NCI-H460 (cell line): ENCODE measurements at places on chromosomes 16 and 17. TPM values are rescaled to one million over a fixed set of nuclear protein-coding genes. Genes with fewer than 3 reads are reported as not detected.

- DNase-seq = peak; percentile 71
Measured at GRCh38 chr16:77171745-77172635, 19.0 kb upstream of the MON1B start.

GRCh38 chr16:53913920-53914319, 210.0 kb downstream of the FTO start:
- DNase-seq = no peak

Gene CES5A
- total RNA-seq = not detected in 2 replicates

DNA sequence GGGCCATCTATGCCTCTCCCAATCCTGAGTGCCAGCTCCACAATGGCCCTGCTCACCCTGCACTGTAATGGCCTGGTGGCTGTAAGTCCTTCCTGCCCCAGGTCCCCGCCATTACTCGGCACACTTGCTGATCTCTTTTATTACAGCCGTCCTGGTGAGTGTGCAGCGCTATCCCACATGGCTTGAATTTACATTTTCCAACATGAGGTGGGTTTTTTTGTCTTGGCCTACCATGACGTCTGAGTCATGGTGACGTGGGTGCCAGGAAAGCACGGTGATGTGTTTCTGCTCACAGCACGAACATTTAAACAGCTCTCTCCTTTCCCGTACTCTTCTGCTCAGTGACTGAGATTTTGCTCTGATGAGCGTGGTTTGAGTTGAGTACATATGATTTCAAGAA, 55.2 kb upstream of the FOXF1 start:
- DNase-seq = no peak

Gene CPNE7
- total RNA-seq = 38.5 and 43.1 TPM in 2 replicates

GRCh38 chr17:6651919-6652452, 424 bp downstream of the C17orf100 start:
- DNase-seq = no peak

DNA sequence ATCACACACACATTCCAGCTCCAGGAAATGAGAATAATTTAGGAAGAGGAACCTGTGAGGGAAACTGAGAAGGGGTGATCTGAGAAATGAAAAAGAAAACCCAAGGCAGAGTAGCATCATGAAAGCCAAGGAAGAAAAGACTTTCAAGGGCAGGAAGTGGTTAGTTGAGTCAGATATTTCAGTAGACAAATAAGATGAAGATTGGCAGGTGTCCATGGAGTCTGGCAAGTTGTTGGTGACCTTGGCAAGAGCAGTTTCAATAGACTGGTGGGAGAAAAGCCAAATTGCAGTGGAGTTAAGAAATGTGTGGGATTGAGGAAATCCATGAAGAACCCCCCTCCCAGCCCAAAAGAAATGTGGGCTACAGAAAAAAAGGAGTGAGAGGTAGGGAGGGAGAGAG, 10.7 kb downstream of the GNAO1 start:
- DNase-seq = no peak

DNA sequence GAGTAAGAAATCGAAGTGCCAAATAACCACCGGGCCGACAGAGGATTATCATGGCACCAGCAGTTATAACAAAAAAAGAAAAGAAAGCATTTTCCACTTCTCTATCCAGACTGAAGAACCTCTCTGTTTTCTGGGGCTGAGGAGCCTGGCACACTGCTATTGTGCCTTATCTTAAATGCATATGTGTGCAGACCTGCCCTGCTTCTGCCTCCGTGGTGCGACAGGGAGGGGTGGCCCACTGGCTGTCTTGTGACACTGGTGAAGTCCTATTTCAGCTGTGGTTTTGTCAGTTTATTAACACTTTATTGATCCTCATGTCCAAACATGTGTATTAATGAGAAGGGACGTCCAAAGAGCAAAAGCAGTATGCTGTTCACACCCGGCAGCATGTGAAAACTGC, 55.4 kb downstream of the CDK5R1 start:
- DNase-seq = no peak

Gene EPX
- not detected in 2 replicates for total RNA-seq

Gene JPH3
- 0.67 and 0.72 TPM in 2 replicates for total RNA-seq

Gene ITGAL
- not detected in 2 replicates for total RNA-seq

DNA sequence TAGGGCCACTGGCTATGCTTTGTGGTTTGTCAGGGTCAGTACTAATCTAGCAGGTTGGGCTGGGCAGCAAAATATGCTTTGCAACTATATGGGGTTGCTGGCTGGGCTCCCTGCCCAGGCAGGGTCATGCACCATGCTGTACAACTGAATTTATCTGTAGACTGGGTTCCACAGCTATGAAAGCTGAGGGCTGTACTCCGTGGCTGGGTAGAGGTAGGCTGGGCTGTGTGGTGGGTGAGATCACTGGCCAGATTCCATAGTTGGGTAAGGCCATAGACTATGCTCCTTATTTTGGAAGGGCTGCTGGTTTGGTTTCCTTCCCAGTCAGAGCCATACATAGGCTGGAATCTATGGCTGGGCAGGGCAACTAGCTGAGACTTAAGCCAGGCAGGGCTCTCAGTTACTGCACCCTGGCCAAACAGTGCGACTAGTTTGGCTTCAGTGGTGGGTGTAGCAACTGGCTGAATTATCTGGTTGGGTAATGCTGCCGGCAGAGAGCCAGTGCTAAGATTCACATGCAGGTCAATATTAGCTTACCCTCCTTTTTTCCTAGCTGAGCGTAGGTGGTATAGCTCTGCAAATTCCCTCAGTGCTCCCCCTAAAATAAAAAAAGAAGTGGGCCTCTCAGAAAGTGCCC, 769.1 kb upstream of the CDH8 start:
- no peak for DNase-seq

DNA sequence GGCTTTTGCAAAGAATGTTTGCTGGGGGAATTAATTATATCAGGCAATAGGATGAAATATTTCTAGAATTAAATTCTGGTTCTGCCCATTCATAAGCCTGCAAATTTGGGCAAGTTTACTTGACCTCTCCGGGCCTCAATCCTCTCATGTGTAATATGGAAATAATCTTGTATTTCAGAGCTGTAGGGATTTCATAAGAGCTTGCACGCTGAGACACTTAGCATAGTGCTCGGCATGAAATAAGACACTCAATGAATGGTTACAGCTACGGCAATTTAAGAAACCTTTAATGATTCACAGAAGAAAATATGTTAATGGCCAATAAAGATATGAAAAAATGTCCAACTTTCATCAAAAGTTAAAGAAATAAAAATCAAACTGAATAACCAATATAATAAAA, 40.6 kb upstream of the PITPNM3 start:
- no peak for DNase-seq

GRCh38 chr17:3685174-3685573, 10.8 kb downstream of the P2RX5 start:
- DNase-seq = no peak

Gene KRTAP4-4
- not detected in 2 replicates for total RNA-seq

DNA sequence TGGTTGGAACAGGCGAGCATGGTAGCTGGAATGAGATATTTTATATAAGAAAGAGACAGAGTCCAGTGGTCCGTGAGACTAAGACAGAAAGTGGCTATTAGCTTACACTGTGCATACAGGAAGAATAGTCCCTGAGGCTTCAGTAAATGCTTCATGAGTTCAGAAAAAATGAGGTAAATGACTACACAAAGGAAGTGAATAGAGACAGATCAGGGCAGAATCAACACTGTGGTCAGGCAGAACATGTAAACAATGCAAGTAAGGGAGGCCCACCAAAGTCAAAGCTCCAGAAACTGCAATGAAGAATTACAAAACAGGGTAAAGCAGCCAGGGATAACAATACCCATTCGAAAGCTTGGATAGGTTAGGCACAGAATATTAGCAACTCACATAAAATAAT, 4.8 kb downstream of the ABCA10 start:
- no peak for DNase-seq

Gene SLC52A1
- total RNA-seq = 0.12 and 0.35 TPM in 2 replicates

GRCh38 chr16:89695875-89696669, 5.4 kb downstream of the SPATA2L start:
- no peak for DNase-seq

Gene HASPIN
- total RNA-seq = 13.2 and 13.9 TPM in 2 replicates

- no peak for DNase-seq
Measured at GRCh38 chr16:13958474-13958873, 38.5 kb downstream of the ERCC4 start.

DNA sequence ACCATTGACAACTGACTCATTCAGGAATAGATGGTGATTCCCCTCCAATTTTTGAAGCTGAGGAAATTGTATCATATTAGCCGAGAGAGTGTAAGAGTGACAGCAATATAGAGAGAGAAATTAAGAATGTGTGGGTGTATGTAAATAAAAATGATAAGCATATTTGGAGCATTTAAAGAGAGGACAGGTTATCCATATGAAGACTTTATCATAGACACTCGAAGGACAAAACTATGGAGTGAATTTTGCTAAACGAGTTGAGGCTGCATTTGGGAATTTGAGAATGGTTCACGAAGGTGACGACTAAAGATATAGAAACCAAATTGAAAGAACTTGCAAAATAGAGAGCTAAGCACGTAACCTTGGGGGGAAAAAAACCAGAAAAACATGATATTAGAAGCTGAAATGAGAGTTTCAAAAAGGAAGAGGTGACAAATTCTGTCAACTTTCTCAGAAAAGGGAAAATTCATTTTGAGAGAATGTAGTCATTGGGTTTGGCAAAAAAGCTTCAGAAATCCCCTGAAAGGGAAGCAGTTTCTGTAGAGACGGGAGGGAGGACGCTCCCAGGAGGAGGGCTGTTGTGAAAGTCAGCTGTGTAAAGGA, 129.7 kb downstream of the KCNJ2 start:
- no peak for DNase-seq

- no peak for DNase-seq
Measured at GRCh38 chr17:6948976-6949375, 46.9 kb upstream of the ALOX12 start.

GRCh38 chr17:74671031-74671771, 41.5 kb downstream of the CD300LF start:
- peak; percentile 82 for DNase-seq

- no peak for DNase-seq
Measured at GRCh38 chr16:57999971-58000705, at the start of gene ZNF319. TSS of gene ZNF319 (minus strand) at chr16:58000672. CDS start at chr16:57998265, 2,407 bp downstream.

Gene CHRNE
- total RNA-seq = not detected in 2 replicates

- no peak for DNase-seq
Measured at GRCh38 chr17:12591021-12591735, 74.5 kb upstream of the MYOCD start.

DNA sequence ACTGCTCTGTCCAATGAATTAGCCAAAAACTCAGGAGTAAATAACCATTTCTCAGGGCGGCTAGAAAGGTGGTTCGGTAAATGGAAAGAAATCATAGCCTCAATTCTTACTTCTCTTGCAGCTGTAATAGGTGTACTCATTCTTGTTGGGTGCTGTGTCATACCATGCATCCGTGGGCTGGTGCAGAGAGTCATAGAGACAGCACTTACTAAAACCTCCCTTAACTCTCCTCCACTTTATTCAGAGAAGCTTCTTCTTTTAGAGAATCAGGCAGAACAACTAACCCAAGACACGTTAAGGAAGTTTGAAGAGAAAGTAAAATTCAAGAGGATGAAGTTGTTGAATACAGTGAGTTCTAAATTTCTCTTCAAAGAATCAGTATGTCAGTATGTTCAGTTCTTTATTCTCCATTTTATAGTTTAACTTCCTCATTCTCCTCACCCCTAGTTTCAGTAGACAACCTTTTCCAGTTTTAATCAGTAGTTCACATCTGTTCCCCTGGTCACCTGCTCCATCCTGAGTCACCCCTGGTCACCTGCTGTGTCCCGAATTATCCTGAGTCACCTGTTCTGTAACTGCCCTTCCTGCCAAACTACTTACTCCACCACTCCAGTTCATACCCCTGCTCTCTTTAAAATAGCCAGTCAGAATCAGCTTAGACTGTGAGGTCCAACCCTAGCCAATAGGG, 85.9 kb downstream of the EMP2 start:
- no peak for DNase-seq

GRCh38 chr17:12398441-12399051, 267.1 kb upstream of the MYOCD start:
- DNase-seq = no peak

DNA sequence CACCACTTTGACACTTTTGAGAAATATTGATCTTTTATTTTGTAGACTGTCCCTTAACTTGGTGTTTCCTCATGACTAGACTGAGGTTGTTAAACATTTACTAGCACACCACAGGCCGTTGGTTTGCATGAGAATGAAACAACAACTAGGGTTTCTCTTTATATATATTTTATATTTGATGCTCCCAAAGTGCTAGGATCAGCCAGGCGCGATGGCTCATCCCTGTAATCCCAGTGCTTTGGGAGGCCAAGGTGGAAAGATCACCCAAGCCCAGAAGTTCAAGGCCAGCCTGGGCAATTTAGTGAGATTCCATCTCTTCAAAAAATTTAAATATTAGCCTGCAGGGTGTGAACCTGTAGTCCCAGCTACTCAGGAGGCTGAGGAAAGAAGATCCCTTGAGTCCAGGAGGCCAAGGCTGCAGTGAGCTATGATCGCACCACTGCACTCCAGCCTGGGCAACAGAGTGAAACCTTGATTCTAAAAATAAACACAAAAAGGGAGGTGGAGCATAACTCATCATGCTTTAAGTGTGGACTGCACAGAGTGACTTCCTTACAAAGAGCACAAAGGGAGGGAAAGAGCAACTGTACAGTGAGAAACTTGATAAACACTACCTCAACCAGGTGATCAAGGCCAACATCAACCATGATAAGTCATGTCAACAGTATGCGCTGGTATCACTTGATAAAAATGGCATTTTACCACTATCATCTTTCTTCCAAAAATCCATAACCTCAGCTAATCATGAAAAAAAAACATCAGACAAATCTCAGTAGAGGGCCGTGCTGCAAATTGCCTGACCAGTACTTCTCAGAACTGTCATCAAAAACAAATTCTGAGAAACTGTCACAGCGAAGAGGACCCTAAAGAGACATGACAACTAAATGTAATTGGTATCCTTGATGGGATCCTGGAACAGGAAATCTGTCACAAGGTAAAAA, 72.8 kb upstream of the ATF7IP2 start:
- DNase-seq = no peak

DNA sequence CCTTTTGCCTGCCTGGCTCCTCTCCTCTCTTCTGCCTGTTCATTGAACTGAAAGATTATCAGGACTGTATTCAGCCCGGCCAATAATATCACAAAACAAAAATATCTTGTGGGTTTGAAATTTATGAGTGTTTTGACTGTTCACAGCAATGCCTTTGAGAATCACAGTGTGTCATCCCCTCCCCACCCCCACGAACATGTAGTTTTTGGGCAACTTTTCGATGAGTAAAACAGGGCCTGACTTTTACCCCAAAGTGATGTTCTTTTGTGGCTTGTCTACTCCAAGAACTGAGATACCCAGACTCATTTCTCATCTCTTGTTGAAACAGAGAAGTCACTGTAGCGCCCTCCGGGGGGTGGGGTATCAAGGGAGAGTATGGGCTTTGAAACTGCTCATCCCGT, 675.7 kb downstream of the WWOX start:
- DNase-seq = no peak

- no peak for DNase-seq
Measured at GRCh38 chr17:77421630-77421972, 280.8 kb downstream of the SEC14L1 start.

Gene POLR2A
- total RNA-seq = 27.1 and 35.3 TPM in 2 replicates

DNA sequence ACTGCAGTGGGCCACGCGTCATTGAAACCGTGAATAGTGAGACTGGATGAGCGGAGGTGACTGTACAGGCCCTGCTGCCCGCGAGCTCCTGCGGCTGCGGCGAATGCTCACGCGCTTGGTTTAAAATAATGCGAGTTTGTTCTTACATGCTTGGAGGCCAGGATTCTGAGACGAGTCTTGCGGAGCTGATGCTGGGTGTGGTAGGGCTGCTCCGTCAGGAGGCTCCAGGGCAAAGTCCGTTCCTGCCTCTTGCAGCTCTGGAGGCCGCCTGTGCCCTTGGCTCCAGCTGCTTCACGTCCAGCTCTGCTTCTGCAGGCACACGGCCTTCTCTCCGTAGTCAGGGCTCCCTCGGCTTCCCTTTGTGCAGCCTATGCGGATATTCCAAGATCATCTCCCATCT, 9.5 kb downstream of the ACSF3 start:
- no peak for DNase-seq
